Anterior cingulate cortex (tissue), 58 donors: ENCODE measurements at places on chromosomes 6 and 20.

DNA sequence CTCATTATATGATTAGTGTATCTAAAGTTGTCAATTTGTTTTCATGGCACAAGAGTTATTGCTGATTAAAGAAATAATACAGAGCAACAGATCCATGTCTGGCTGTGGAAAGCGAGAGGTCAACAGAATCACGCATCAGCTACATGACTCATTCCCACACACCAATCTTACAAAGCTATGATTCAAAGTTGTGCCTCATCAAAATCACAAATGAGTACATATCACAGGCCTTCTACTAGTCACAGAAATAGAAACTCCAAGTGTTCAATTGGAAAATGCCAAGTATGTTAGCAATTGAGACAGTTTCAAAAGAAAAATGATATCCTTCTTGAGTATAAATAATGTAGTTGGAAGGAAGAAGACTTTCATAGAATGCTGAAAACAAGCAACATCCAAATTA, 57.8 kb upstream of the NKAIN2 start:
- DNase-seq = no peak

DNA sequence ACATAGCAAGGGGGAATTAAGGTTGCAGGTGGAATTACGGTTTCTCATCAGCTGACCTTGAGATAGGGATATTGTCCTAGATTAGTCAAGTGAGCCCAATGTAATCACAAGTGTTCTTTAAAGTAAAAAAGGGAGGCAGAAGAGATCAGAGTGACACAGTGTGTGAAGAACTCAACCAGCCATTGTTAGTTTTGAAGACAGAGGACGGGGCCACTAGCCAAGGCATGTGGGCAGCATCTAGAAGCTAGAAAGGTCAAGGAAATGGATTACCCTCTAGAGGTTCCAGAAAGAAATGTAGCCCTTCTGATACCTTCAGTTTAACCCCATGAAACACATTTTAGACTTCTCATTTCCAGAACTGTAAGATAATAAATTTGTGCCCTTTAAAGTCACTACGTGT, 18.5 kb upstream of the TSPYL1 start:
- DNase-seq = no peak

- DNase-seq = no peak
These were observed 709.3 kb downstream of the EPHA7 start for GRCh38 chr6:92710048-92710447.

- no peak for DNase-seq
These were observed 277 bp downstream of the ADGRB3 start for GRCh38 chr6:68635412-68635705.

GRCh38 chr20:56380375-56380774, 11.6 kb downstream of the AURKA start:
- no peak for DNase-seq

DNA sequence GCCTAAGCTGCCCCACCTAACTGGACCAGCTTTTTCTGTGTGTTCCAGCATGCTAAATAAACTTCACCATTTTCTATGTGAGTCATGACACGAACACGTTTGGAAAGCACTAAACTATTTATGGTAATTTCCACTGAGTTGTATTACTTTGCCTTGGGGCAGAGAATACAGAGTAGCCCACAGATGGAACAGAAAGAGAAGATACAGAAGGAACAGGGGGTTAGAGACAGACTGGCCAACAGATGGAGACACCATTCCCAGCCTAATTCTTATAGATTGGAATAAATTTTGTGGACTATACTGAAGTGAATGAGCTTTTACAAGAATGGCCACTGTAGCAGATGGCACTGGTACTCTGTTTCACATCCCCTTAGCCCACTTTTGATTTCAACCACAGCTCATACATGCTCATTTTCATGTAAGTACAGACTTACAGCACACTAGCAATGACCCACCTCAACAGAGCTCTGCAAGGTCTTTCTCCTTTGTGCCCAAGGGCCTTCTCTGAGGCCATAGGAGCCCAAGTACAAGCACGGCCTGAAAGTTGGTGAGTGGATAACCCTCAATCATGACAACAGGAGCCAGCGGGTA, 13.1 kb upstream of the NT5DC1 start:
- DNase-seq = no peak

DNA sequence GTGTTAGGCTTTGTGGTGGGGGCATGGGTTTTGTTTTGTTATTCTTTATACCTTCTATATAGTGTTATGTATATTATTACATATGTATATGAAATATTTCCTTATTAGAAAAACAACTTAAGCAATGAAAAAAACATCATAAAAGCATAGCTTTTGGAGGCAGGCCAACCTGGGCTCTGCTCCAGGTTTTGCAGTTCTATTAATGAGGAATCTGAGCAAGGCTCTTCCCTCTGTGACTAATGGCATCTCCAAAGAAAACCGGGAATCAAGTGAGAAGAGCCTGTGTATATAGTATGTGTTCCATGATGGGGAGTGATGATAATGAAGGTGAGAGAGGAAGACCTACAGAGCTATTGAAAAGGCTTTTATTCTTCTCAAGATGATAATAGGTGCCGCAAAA, 291.1 kb downstream of the CLIC5 start:
- no peak for DNase-seq

DNA sequence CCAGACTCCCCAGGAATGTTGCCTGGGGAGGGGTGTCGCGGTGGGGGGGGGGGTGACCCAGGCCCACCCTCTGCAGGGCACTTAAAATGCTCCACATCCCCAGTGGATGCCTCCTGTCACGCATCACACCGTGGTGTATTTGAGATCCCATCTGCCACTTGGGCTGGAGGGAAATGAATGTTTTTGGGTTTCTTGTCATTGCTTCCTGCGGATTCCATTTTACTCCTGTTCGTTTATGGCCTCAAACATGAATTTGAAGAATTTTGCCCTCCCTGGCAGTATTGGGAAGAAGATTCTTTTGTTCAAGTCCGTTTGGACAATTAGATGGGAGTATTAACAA, 544 bp upstream of the KHDC1 start:
- no peak for DNase-seq

GRCh38 chr20:61487346-61487996, 235.4 kb downstream of the CDH4 start:
- DNase-seq = no peak

- no peak for DNase-seq
These were observed 140.9 kb downstream of the SCML4 start for GRCh38 chr6:107683183-107683582.

GRCh38 chr20:49532285-49532946, 35.5 kb downstream of the PTGIS start:
- DNase-seq = no peak

- DNase-seq = no peak
These were observed 4.8 kb downstream of the TBPL1 start for GRCh38 chr6:133957780-133958242.

DNA sequence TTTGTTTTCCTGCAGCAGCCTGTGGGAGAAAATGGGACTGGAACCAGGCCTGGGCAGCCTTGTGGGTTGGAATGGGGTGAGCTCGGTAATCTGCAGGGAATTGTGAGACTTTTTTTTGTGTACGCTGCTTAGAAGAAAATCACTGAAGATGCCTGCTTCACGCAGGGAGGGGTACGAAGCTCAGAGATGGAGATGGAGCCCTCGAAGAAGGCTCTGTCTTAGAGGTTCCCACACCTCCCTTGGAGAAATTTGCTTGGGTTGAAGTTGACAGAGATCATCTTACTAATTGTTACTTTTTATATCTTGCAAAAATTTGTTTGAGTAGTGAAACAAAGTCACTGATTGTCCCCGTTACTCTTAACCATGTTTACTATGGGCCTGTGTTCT, 894 bp downstream of the PYGB start:
- no peak for DNase-seq

- DNase-seq = no peak
These were observed 23.9 kb downstream of the DEFB114 start for GRCh38 chr6:49939993-49940498.
